ENCODE measurements at places on chromosomes 4 and X.

- peak; percentile 13 for DNase-seq
Measured at GRCh38 chrX:57156397-57157049, 19.3 kb upstream of the SPIN2A start.

GRCh38 chr4:2182994-2183393 is 58.9 kb downstream of the HAUS3 start:
- DNase-seq, result no peak

- peak; percentile 87 for DNase-seq
Measured at GRCh38 chr4:62226082-62226481, 1026.0 kb downstream of the ADGRL3 start.

GRCh38 chr4:6198768-6199421 is 1.5 kb downstream of the JAKMIP1 start:
- DNase-seq, result no peak

DNA sequence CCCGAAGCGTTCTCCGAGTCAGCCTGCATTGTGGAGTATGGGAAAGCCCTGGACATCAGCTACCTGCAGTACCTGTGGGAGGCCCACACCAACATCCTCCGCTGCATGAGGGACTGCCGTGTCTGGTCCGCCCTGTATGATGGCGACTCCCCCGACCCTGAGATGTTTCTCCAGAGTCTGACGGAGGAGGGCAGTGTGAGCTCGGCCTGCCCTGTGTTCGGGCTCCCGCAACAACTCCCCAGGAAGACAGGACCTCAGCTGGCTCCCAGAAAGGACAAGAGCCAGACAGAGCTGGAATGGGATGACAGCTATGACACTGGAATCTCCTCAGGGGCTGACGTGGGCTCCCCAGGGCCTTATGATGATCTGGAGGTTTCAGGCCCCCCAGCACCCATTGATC is 111.3 kb downstream of the GATB start:
- no peak for DNase-seq

DNA sequence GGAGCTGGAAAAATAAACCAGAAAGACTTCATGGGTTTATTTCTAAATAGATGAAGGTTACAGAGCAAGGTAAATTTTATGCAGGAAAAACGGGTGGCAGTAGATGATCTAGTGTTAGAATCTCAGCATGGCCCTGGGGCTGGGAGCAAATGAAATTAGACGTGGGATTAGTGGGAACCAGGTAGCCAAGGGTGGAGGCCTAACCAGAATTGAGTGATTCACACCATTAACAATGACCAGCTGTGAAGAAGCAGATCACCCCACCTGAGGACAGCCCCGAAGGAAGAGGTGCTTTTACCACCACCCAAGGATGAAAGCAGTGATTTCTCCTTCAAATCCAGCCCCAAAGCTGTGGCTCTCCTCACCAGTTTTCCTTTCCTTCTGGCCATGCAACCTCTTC is 20.8 kb upstream of the ACSL1 start:
- DNase-seq, result no peak

GRCh38 chrX:11770320-11770719 is 12.3 kb downstream of the MSL3 start:
- DNase-seq, result peak; percentile 85

DNA sequence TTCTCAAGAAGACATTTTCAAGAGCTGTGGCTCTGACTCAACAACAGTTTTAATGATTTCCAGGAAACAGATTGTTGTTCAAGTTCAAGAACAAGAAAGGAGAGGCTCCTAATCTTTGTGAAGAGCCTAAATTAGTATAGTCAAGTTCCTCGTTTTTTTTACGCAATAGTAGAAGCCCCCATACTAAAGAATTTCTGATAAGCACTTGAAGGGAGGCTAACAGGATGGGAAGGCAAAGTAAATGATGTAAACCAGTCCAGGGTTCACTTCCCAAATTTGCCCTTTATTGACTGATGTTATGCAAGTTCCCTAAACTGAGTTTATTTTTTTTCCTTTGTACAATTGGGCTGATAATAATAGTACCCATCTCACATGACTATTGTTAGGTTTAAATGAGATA is 178.2 kb downstream of the RTL9 start:
- no peak for DNase-seq

DNA sequence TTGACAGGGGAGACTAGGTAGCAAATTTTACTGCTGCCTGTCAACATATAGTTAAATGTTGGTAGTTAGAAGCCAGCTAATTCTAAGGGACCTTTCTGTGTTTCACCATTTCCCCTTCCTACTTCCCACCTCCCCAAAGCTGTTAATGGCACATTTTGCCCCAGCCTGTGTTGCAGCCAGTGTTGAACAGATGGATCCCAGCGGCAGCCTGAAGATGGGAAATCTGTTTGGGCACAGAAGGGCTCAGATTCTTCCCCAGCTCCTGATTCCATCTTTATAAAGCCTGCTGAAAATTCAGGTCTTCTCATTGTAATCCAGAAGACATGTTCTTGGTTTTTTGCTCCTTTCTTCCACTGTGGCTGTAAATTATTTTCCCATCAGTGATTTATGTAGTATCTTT is 89.0 kb downstream of the SPRY1 start:
- DNase-seq, result no peak

- no peak for DNase-seq
Measured at GRCh38 chr4:133151691-133152329, 2.7 kb downstream of the PCDH10 start.

DNA sequence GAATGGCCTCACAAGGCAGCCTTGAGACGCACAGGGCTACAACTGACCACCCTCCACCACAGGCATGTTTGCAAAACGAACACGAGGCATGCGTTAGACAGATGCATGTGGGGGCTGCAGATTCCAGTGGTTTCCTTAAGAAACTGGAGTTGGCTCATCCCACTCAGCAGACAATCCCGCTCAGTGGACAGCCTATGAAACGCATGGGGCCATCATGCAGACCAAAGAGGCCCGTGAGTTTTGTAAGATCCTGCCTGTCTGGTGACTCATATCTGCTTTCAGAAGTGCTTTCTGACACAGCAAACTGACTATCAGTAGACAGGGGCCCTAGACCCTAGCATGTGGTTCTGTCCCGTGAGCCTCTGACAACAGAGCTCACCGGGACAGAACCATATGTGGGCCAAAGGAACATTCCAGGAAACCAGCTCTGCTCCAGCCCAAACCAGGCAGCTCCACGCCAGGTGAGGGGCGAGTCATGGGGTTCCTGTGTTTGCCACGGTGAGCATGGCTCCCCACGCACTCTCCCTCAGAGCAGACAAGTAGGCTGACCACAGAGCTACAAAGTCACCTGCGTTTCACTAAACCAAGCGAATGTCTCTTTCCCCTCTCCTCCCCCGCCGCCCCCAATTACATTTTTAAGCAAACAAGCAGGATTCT is 74.4 kb downstream of the MTMR1 start:
- DNase-seq, result peak; percentile 18

DNA sequence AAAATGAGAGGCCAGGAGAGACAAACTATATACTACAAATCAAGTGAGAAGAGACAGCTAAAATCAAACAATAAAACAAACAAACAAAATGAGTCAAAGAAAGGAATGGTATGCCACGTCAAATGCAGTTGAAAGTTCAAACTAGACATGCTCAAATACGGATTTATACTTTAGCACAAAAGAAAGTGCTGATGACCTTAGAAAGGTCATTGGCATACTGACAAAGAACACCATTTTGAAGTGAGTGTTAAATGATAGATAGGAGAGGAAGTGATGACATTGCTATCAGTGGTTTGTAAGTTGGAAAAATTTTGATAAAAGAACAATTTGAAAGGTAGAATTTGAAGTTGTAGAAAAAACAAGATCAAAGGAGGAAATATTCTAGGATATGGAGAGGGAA is 55.3 kb downstream of the TECRL start:
- no peak for DNase-seq

GRCh38 chr4:117845270-117845669 is 189.0 kb upstream of the NDST3 start:
- no peak for DNase-seq

GRCh38 chr4:78568640-78569305 is 17.2 kb downstream of the ANXA3 start:
- DNase-seq, result no peak

GRCh38 chrX:37468124-37468739 is 103.2 kb upstream of the LANCL3 start:
- no peak for DNase-seq

DNA sequence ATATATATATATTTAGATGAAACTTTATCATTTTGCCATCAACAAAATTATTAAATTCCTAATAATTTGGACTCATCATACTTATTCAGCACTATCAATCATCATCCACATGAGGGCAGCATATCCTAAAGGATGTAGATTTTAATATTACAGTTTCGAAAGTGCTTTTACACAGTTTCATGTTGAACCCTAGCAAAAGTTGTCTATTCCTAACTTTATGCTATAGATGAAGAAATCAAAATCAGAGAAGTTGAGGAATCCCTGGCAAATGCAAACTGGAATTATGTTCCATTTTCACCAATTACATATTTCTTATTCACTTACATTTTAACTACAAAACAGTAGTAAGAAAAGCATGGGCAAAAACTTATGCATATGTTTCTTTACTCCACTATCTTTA is 36.6 kb upstream of the UGT2A1 start:
- peak; percentile 63 for DNase-seq

DNA sequence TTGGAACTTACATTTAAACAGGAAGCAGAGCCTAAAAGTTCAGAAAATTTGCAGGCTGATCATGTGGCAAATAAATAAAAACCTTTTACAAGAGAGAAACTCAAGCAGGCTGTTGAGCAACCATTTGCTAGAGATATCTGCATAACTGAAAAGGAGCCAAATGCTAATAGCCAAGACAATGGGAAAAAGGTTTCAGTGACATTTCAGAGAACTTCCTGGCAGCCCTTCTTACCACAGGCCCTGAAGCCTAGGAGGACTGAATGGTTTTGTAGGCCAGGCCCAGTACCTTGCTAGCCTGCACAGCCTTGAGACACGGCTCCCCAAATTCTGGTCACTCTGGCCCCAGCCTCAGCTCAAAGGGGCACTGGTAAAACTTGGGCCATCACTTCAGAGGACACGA is 945.1 kb downstream of the ADGRL3 start:
- no peak for DNase-seq

DNA sequence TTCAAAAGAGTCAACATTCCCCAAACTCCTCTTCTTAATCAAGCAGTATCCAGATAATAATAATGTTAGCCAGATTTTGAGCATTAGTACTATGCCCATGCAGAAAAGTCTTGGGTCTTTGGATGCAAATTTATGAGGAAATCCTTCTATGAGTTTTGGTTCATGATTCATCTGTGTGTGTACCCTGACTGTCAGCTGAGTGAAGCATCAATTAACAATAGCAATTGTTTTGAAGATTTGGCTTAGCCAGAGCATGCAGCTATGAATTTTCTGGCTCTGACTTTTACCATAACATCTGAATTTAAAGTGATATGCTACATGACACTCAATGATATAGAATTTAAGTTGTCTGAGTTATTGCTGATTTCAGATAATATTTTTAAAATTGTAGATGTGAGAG is 145.8 kb downstream of the KLHL4 start:
- DNase-seq, result no peak

- DNase-seq, result peak; percentile 51
Measured at GRCh38 chrX:123731258-123731986, 1.4 kb downstream of the THOC2 start.

- no peak for DNase-seq
Measured at GRCh38 chr4:87251106-87251505, 30.7 kb upstream of the KLHL8 start.

DNA sequence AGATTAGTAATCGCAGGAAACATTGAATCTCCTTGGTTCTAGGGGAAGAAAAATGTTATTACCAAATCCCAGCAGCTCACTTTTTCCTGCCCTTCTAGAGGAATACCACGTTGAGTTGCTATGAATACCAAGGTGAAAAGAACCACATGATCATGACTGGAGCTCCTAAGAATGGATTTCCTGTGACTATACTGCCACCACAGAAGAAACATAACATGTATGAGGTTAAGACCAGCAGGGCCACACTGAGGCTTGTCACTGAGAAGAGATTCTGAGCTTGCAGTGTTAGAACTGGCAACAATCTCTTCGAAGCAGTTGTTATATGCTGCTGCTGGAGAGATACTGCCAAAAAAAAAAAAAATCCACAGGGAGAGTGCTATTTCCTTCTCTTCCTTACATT is 1235.3 kb downstream of the FSTL5 start:
- DNase-seq, result no peak

- DNase-seq, result peak; percentile 53
Measured at GRCh38 chrX:111470681-111471403, 40.6 kb upstream of the SERTM2 start.

DNA sequence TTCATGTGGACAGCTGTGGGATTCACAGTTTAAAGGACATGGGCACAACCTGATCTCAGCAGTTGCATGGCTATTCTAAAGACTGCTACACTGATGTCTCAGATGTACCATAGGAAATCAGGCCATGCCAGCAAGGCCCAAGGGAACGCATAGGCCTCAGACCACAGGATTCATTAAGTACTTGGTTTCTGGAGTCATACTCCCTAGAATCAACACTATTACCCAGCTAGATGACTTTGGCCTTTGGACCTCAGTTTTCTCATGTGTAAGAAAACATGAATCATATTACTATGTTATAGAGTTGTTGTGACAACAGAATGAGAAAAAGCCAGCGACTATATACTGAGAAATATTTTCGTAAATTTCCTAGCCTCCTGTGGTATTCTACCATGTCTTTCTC is 67.9 kb downstream of the NHS start:
- no peak for DNase-seq

DNA sequence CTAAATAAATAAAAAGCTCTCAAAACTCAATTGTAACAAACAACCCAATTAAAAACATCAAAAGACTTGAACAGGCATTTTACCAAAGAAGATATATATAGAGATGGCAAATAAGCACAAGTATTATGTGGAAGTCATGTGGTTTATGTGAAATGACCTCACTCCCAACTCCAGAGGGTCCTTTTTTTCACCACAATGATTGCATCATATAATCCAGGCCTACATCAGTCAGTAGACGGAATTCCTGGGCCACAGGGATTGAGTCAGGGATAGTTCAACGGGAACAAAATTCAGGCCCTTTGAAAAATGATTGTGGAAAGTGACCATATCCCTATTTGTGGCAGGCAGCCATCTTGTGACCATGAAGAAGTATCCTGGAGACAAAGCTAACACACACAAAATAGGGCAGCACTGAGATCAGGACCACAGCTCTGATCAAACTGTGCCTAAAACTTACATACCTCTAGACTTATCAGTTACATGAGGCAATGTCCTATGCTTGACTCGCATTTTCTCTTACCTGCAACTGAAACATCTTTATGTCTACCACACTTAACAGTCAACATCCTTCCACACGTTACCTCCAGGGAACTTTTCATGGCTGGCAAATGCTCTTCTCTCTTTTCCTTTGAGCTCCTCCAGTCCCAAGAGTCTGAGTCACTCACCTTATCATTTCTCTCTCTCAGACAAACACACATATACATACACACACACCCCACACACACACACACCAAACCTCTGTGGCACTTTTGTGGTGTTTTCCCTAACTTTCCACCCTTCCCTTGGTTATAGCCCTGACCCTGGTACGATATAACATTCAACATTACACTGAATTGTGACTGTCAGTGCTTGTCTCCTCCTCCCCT is 113.5 kb downstream of the PHF8 start:
- DNase-seq, result peak; percentile 22
